MM.1S (cell line): ENCODE measurements at places on chromosomes 6 and 20.

DNA sequence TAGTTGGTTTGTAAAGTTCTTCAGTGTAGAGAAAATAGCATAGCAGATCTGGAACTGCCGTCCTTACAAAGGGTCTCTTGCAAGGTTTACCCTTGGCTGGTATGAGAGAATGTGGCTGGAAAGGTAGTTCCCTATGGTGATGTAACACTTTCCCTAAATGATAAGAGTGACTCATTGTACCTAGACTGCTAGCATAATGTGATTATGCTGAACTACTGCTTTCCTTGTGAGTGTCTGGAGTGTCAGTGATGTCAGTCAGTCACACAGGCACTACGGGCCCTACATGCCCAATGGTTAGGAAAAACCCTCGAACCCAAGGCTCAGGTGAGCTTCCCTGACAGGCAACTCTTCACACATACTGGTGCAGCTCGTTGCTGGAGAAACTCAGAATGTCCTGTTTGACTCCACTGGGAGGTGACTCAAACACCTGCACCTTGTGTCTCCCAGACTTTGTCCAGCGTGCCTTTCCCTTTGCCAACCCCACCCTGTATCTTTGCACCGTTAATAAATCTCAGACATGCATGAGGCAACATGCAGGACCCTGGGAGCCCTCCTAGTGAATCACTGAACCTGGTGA, 28.4 kb upstream of the LY86 start:
- no peak for DNase-seq

GRCh38 chr6:163412341-163412740, 2.2 kb upstream of the QKI start:
- no peak for DNase-seq

DNA sequence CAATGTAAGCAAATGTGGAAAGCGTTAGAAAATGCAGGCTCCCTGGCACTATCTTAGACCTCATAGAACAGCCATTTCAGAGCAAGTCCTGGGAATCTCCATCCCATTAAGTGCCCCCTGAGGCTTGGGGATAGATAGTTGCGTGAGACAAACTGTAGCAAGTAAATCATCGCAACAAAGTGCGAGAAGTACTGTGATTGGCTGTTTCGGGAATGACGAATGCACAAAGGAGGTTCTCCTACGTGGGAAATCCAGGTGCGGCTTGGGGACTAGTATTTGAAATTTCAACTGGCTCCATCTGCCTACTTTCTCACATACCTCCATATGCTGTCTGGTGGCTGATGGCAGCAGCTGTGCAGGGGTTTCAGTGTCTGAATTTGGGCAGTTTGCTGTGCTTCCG, 84.5 kb downstream of the PLEKHG1 start:
- no peak for DNase-seq

DNA sequence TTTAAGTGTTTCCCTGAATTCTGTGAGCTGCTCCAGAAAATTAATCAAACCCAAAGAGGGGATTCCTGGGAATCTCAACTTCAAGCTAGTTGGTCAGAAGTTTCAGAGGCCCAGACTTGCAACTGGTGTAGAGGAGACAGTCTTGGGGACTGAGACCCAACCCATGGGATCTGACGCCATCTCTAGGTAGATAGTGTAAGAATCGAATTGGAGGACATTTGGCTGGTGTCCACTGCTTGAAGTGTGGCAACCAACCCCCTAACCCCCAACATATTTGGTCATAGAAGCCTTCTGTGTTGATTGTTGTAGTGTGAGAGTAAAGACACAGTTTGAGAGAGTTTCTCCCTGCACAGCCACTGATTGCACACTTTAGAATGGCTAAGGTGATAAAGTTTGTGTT, 103.5 kb upstream of the CARMIL1 start:
- DNase-seq: no peak

DNA sequence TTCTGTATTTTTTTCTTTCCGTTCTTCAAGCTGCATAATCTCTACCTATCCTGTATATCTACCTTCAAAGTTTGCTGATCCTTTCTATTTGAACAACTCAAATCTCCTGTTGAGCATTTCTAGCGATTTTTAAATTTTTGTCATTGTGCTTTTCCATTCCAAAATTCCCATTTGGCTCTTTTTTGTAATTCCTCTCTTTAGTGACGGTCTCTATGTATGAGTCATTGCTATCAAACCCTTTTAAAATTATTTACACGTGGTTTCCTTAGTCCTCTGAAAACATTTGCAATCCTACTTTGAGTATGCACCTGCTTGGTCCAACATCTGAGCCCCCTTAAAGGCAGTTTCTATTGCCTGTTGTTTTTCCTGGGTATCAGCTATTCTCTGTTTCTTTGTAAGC, 100.5 kb upstream of the FOXC1 start:
- no peak for DNase-seq

DNA sequence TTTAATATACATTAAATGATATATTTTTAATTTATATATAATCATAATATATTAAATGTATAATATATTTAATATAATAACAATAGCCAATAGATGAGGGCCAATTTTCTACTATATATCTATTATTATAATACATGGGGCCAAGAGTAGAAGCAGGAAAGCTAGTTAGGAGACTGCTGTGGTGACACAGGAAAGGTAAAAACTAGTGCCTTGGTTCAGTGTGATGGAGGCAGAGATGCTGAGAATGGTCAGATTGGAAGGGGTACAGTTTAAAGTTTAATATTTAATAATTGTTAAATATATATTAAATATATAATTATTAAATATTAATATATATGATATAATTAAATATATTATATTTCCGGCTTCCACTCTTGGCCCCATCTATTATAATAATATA, 102.9 kb upstream of the RNF217 start:
- no peak for DNase-seq

- no peak for DNase-seq
These were observed 970.9 kb downstream of the TBC1D32 start for GRCh38 chr6:120363429-120363828.

DNA sequence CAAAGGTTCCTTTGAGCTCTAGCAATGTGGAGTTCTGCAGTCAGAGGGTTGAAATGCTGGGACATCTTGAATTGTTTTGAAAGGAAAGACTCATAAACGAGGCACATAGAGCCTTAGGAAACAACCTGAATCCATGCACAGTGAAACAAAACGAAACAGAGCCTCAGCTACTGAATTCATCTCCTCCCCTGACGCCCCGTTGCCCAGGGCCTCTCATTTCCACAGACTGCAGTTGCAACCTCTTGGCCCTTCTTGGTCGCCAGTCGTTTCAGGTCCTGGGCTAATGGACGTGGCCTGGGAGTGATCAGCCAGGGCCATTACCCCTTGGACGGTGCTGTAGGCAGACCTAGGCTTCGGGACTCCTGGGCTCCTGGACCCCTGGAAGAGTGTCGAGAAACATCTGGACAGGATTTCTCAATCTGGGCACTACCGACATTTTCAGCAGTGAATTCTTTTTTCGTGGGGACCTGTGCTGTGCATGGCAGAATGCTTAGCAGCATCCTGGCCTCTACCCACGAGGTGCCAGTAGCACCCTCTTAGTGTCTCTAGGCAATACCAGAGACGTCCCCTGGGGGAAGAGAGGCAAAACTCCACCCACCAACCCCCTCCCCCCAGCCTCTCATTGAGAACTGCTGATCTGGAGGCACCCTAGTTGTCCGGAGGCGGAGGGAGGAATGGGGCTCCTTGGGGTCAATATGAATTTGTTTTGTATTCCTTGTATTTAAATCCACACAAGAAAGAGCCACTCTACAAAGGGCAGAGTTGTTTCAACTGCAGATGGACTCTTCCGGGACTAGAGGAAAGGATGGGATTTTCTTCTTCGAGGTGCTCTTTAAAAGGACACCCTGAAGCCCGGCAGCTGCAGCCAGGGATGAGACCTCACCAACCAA, 50.2 kb downstream of the TMEM242 start:
- no peak for DNase-seq

DNA sequence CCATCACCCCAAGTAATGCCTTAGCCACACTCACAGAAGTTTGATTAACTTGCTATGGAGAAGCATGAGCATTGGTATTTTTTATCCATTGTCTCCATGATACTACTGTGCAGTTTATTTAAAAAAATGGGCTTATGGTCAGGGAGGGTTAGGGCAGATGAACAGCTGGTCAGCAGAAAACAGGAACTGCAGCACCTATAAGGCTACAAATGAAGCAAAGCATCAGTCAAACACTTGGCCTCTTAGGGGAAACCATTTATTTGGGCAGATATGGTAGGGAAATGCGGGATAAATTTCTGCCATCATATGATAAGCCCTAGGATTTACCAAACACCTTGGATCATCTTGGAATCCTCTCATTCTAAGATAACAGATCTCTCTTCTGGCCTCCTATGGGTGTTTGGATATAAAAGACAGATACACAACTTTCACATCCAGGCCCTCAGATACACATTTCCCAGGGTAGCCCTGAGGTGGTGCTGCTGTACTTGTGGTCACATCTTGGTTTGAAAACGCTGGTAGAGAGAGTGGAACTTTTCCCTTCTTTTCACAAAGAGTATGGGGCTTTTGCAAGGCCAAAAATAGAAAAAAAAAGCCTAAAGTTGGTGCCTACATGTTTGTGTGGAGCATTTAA, 42.8 kb upstream of the AHI1 start:
- peak; percentile 15 for DNase-seq

- no peak for DNase-seq
These were observed 3.8 kb downstream of the TMEM14A start for GRCh38 chr6:52674666-52675065.

GRCh38 chr6:53526000-53526399, 18.9 kb downstream of the GCLC start:
- no peak for DNase-seq

DNA sequence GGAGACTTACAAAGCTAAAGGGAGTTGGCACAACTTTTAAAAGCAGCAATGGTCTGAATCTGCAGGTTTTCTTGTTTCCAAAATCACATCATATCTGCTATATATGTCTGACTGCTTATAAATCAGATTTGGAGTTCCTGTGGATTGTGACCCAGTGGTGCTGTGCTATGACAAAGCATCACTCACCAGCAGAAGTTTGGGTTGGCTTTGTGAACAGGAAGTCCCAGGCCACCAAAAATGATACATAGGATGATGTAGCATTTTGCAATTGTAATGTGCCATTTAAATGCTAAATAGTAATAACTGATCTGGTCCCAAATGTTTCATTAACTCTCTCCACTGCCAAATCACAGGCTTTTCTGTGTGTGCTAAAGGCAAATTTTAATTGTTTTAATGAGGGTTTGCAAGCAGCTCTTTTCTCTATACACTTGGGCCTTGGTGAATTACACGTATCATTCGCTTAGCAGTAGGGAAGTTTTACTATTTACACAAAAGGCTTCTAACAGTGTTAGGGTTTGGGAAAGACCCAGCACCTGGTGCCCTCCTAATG, 60.8 kb downstream of the SYNDIG1 start:
- DNase-seq: no peak

- DNase-seq: peak; percentile 52
These were observed 175.6 kb upstream of the PDE7B start for GRCh38 chr6:135675862-135676261.

DNA sequence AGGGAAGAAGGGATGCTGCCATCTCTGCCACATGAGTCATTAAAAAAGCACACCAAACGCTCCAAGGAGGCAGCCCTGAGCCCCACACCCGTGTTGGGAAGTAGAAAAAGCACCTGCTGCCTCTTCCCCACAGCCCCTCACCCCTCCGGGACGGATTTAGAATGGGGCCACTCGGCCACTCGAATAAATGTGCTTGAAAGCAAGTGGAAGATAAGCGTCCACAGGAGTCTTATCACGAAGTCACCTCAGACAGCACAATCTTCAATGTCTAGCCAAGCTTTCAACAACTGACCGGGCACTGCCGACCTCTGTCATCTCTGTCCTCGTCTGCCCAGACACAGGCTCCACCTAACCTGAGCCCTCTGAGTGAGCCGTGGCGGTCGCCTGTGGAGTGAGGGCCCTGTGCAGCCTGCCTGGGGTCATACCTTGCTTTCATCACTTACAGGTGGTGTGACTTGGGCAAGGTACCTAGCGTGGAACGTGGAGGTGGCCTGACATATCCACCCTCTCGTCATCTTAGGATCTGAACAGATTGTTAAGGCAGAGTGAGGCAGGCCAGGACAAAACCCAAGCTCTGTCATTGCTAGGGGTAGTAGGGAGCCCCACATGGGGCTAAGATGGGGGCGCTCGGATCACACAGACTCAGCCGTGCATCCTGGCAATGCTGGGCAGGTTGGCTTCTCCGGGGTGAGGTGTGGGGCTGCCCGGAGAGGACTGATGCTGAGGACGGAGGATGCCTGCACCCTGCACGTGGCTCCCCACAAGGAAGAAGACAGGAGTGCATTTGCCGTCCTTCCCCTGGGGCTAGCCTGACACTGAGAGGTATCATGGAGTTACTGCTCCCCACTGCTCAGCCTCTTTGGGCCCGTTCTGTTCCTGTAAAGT, 34.8 kb downstream of the PSMG4 start:
- DNase-seq: no peak

GRCh38 chr6:5338177-5338960, 77.1 kb downstream of the FARS2 start:
- DNase-seq: peak; percentile 15

- DNase-seq: no peak
These were observed at the start of gene PTK6 for GRCh38 chr20:63536997-63537524. Gene PTK6 (minus strand): TSS chr20:63537376. CDS start chr20:63537314, 62 bp downstream.
